ENCODE measurements at places on chromosomes 3 and 15.

DNA sequence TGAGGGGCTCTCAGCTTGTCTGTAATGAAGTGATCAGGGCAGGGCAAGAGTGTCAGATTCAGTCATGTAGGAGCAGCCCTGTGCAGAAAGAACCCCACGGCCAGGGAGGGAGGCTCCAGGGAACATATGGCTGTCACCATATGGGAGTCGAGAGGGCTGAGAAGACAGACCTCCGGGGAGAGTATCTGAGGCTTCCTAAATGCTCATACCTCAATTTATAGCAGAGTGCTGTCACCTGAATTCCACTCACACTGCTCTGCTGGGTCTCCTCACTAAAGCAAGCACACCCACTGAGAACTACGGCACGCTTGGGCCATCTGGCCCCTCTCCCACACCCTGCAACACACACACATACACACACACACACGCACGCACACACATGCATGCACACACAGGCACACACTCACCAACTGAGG, 92.3 kb upstream of the TJP1 start:
- no peak for DNase-seq

DNA sequence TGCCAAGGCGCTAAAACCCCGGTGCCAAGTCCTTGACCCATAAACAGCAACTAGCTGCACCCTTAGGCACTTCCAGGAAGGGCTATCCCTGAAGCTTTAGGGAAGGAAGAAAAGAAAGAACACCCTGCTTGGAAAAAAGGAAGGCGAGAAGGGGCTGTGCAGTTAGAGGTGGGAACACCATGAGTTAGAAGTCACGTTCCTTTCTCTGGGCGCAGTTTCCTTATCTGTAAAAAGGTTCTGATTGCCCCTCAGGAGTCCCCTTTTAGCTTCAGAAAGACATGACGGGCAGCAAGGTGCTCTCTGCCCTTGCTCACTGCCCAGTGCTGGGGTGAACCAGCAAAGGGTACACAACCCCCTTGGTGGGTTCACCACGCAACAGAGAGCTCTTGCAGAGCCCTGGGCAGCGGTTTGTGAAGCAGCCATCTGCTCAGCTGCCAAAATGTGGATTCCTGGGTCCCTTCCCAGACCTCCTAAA, 798 bp downstream of the GCHFR start:
- DNase-seq: no peak

DNA sequence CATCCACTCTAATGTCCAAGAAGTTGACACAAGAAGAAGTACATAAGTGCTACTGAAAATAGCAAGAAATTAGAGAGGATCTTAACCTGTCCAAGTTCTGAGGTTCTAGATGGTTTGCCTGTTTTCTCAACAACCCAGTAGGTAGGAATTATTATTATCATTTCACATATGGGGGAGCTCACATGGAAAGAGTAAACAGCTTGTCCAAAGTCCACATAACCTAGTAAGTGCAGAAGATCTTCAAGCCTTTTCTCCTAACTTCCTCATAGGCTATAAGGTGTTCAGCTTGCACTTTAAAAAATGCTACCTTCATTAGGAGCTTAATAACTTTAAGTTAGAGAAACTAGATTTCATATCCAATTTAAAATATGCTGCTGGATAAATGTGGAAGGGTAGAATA, 3.0 kb downstream of the SLC2A2 start:
- no peak for DNase-seq

- peak; percentile 39 for DNase-seq
These were observed 8.1 kb upstream of the LRRC2 start for GRCh38 chr3:46574243-46574646.

DNA sequence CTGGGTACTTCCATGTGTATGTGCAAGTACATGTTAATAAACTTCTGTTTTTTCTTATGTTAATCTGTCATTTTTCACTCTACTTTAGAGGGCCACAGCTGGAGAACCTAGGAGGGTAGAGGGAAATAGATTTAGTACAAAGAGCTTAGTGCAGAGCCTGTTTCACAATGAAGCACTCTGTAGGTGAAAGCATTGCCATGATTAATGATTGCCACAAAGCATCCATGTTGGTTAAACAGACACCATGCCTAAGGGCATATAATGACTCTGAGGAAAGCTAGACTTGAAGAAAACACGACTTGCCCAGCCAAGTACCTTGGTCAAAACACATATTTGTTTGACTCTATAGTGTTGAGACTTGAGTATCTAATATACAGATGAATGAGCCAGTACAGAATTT, 338.4 kb downstream of the FHIT start:
- DNase-seq: no peak

- DNase-seq: no peak
These were observed 520.3 kb upstream of the EPHA6 start for GRCh38 chr3:96294143-96294542.

All from NCI-H2029 (cell line).